ENCODE measurements at places on chromosomes 7 and 10. TPM values are rescaled to one million over a fixed set of nuclear protein-coding genes. Genes with fewer than 3 reads are reported as not detected.

DNA sequence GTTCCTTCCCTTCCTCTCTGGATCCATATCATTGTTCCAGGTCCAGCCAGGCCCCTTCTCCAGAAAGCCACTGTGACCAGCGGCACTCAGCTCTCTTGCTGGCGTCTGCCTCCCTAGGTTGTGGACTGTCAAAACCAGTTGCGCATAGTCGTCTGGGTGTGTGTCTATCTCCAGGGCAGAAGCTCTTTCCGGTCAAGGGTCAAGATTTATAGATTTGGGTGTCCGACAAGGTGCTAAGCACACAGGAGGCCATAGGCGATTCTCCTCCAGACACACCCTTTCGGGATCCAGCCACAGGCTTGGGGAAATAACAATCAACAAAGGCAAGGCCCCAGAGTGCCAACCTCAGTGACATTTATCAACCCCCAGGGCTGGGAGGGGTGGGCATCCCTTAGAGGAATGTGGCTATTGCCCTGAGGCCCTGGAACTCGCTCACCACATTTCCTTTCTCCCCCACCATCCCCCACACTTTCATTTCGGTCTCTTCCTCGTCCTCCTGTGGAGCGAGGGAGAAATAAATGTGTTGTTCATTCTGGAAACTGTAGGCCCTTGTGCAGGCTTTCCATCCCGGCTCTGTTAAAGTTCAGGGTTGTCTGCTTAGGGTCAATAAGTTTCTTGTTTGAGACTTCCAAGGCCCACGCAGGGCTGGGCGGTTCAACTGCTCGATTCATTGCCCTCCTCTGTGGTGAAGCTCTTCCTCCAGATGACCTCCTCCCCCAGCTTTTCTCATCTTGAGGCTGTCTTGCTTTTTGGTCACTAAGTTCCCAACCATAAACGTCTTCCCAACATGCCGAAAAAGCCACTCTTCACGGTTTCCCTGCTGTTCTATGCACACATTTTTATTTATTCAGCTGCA, 57.9 kb downstream of the AFAP1L2 start:
- no peak for DNase-seq

- no peak for DNase-seq
Observed at GRCh38 chr7:144892761-144893160, 56.9 kb upstream of the TPK1 start.

DNA sequence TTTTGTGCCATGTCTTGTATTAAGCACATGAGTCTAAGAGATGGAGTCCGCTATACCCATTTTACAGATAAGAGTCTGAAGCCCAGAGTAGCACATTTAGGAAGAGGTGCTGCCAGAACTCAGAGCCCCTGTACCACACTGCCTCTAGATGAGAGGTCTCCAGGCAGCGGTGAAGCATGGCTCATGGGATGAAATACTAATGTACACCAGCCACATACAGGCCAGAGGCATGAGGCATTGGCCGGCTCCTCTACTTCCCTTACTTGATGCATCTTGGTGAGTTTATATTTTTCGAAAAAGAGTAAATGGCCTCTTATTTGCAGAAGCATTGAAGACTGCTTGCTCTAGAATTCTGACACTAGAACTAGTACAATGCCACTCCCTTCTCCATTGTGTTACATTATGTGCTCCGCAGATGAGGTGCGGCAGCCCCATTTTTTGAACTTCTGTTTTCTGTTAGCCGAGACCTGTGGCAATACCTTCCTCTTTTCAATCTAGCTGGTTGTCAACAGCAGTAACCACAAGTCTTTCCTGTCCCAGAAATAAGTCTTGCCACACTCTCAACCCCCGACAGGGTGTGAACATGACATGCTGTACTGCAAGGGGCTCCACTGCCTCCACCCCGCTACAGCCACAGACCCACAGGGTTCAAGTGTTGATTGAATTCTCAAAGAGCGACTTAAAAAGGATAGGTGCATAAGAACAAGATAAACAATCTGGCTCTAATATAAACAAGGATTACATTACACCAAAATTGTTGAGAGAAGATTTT, 145.3 kb downstream of the CELF2 start:
- no peak for DNase-seq

KLF14 gene
- total RNA-seq, result 1.1 TPM
